Tibial nerve (tissue), 4 donors: ENCODE measurements at places on chromosomes 2 and 18. TPM values are rescaled to one million over a fixed set of nuclear protein-coding genes. Genes with fewer than 3 reads are reported as not detected.
A peak's percentile ranks its signal among the peaks of the same experiment; 100 is the strongest.

DNA sequence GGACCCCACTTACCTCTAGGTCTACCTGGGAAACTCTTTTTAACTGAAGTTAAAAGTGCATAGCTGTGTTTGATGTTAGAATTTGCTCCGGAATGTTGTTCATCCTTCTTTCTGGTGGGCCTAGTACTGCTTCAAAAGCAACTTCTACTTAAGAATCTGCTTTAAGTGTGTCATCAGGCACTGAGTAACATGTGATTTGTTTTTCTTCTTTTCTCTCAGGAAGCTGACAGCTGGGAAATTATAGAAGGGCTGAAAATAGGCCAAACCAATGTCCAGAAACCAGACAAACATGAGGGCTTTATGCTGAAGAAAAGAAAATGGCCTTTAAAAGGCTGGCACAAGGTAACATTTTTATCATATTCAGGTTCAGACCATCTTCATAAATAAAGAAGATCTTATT lies 122.9 kb downstream of the PRKRA start:
- DNase-seq = no peak

GRCh38 chr2:120508567-120509041 lies 162.7 kb downstream of the INHBB start:
- DNase-seq = no peak

IGFBP5 gene
- 178 TPM for total RNA-seq

CIDEA gene
- 135 TPM for total RNA-seq

GRCh38 chr18:76167845-76168621 lies 327.0 kb downstream of the ZNF516 start:
- no peak for DNase-seq

GRCh38 chr2:152434395-152435182 lies 99.6 kb downstream of the FMNL2 start:
- DNase-seq = no peak

LMAN1 gene
- 61.5 TPM for total RNA-seq

- DNase-seq = no peak
These were observed 108.7 kb upstream of the FSHR start for GRCh38 chr2:49262801-49263560.

GRCh38 chr2:85164145-85164569 lies 31.0 kb downstream of the TCF7L1 start:
- no peak for DNase-seq

PHLPP1 gene
- total RNA-seq = 15.5 TPM

DNA sequence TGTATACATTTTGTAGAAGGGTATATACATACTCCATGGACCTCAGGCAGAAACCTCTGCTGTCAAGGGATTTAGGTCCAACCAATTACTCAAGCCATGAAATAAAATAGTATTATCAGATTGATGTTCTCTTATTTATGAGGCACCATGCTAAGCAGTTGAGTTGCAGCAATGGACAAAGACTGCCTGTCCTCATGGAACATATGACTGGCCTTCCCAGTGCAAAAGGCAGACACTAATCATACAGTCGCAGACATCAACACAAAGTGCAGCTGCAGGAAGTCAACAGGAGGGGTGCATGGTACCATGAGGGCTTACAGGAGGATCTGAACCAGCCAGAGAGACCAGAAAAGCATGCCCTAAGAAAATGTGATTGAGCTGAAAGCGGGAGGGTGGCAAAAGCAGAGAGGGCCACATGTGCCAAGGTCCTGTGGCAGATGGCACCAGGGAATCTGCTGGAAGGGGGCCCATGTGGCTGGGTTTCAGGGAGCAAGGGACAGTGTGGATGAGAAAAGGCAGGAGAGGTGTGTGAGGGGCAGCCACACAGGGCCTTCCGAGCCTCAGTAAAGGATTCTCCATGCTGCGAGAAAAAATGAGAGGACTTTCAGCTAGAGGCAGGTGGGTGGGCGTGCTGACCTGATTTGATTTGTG lies 61.4 kb upstream of the RNF152 start:
- no peak for DNase-seq

GRCh38 chr18:74892066-74892627 lies 294.5 kb downstream of the ZNF407 start:
- DNase-seq = no peak

ERBB4 gene
- 2.8 TPM for total RNA-seq

FEV gene
- total RNA-seq = not detected

DSC2 gene
- total RNA-seq = 3.1 TPM

GRCh38 chr2:67388680-67389079 lies 8.5 kb upstream of the ETAA1 start:
- DNase-seq = no peak

RAB6C gene
- not detected for total RNA-seq

TCF23 gene
- total RNA-seq = not detected

DNA sequence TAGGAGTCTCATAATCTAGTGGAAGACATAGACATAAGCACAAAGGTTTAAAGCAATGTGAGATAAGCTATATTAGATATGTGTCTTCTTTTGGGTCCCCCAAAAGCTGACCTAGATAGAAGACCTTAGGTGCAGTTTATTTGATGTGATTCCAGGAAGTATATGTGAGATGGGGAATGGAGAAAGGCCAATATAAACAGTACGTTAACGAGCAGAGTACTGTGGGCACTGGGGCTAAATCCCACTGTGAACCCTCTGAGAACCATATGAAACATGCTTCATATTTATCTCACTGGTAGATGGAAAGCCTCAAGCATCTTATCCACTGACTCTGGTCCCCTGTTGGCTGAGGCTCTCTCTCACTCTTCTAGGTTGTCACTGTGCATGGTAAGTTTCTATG lies 62.6 kb upstream of the ZC3H15 start:
- no peak for DNase-seq

DNA sequence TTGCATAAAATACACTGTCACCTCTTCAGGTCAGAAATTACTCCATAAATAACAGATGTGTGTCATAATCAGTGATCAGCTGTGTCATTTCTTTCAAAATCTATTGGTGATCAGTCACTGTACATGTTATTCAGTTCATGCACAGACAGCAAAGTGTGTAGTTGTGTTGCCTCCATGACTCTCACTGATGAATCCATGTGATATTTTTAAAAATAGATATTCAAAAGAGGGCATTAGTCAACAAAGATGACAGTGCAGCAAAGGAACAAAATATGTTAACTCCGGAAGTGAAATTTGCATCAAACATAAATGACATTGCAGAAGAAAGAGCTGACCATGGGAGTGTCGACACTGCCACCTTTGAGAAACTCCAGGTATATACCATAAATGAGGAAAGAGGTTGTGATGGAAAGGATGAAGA lies 17.1 kb upstream of the MCM6 start:
- DNase-seq = no peak

- DNase-seq = no peak
These were observed 20.4 kb downstream of the ADI1 start for GRCh38 chr2:3498783-3499394.

DNA sequence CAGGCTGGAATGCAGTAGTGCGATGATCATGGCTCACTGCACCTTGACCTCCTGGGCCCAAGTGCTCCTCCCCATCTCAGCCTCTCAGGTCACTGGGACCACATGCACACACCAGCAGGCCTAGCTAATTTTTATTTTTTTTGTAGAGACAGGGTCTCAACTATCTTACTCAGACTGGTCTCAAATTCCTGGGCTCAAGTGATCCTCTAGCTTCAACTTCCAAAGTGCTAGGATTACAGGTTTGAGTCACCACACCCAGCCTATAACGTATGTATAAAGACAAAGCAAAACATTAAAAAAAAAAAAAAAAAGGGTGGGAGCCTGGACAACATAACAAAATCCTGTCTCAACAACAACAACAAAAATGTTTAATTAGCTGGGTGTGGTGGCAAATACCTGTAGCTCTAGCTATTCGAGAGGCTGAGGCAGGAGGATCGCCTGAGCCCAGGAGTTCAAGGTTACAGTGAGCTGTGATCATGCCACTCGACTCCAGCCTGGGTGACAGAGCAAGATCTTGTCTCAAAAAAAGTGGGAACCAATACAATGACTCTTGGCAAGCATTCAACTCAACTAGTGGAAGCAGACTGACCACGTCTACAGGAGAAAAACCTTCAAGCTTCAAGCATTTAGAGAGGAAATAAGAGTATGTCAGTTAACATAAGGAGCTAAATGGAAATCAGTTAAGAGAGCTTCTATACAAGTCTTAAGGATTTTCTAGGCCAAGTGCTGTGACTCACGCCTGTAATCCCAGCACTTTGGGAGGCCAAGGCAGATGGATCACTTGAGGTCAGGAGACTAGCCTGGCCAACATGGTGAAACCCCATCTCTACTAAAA lies 2.6 kb downstream of the GTF3C2 start:
- no peak for DNase-seq

GRCh38 chr2:148614322-148615049 lies 30.1 kb upstream of the EPC2 start:
- no peak for DNase-seq

DNA sequence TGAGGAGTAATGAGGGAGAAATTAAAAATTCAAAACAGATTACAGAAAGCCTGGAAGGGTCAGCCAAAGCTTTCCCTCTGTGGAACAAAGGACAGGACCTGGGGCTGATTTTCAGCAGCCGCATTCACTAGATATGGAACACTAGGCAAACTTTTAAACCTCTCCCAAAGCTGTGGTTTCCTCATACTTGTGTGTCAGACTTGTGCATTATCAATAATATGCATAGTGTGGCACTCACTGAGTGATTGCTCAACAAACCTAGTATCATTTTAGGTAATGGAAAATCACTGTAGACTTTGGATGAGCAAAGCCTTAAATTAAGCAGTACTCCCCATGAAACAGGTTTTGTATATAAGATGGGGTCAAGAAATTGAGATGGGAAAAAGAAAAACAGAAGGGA lies 26.3 kb upstream of the IKZF2 start:
- DNase-seq = no peak

CDH2 gene
- 7.5 TPM for total RNA-seq

GRCh38 chr18:63258749-63259566 lies 60.6 kb downstream of the BCL2 start:
- DNase-seq = no peak

DNA sequence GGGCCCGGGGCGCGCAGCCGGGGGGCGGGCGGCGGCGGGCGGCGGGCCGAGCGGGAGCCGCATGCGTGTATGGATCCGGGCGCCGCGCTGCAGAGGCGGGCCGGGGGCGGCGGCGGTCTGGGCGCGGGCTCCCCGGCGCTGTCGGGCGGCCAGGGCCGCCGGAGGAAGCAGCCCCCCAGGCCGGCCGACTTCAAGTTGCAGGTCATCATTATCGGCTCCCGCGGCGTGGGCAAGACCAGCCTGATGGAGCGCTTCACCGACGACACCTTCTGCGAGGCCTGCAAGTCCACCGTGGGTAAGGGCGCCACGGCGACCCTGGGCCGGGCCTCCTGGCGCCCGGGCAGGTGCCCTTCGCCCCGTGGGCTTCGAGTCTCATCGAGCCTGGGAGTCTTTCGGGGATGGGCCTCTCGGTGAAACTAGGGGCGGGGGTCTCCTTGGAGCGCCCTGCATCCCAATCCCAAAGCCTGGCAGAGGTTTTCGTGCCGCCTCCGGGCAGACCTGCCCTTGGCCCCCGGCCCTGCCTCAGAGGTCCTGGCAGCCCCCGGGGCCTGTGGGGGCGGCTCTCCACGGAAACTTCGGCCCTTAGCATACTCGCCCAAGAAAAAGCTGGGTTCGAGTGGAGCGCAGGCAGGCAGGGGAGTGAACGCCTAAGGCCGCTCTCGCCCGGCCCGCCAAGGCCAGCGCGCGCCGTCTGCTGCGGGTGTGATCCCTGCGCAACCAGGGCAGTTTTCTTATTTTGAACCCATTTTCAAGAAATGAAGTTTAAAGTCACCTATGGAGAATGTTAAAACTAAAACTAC lies 622 bp downstream of the RAB12 start:
- DNase-seq = no peak

DAW1 gene
- total RNA-seq = not detected

CNGA3 gene
- total RNA-seq = not detected

BMP10 gene
- not detected for total RNA-seq

DNA sequence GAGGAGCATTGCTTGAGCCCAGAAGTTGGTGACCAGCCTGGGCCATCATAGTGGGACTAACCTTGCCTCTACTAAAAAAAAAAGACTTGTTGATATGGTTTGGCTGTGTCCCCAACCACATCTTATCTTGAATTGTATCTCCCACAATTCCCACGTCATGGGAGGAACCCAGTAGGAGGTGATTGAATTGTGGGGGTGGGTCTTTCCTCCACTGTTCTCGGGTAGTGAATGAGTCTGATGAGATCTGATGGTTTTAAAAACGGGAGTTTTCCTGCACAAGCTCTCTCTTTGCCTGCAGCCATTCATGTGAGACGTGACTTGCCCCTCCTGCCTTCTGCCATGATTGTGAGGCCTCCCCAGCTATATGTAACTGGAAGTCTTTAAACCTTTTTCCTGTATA lies 47.0 kb downstream of the PROC start:
- DNase-seq = no peak

DNA sequence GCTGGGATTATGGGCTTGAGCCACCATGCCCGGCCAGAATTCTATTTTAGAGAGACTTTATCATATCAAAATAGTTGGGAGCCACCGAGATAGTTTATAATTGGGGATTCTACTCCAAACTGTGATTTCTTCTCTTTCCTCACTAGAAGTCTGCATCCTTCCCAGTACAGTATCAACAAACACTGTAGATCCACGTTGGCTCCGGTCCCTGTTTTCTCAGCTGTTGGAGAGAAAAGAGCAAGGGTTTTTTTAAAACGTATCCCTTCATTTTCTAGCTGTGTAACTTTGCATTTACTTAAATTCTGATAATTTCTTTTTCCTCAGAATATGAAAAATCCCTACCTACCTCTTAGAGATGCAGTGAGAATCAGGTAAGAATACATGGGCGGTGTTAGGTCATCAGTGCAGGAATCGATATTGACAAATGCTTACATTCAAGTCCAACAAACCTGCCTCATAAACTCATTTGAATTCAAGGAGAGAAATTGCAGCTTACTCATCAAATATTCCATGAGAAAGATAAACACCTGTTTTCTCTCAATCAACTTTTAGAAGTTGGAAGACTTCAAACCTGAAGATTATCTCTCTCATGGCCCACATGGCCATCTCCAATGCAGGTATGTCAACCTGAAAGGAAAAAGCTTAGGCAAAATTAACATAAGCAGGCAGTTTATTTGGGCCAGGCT lies 17.7 kb upstream of the PDCL3 start:
- DNase-seq = no peak

PROKR1 gene
- not detected for total RNA-seq

GRCh38 chr2:190740449-190740848 lies 91.6 kb downstream of the NAB1 start:
- DNase-seq = no peak

GRCh38 chr18:10041180-10041579 lies 127.4 kb downstream of the VAPA start:
- DNase-seq = peak; percentile 53

DNA sequence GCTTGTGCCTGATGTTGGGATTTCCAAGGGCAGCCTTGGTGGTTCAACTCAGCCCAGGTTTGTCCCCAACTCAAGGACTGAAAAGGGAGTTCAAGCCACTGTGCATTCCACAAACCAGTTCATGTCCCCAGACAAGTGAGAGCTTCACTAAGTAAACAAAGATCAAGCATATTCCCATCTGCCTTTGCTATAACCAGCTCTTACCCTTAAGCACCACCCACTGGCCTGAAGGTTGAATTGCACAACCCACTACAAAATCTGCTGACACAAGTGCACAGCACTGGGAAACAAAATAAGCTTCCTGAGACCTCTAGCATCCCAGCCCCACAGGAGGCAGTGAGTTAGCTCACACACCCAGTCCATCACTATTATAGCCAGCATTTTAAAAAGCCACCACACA lies 516.7 kb downstream of the NR4A2 start:
- no peak for DNase-seq

GYPC gene
- 66.7 TPM for total RNA-seq
